ENCODE measurements at places on chromosomes 5 and 9. TPM values are rescaled to one million over a fixed set of nuclear protein-coding genes. Genes with fewer than 3 reads are reported as not detected.

The TMEM267 gene
- total RNA-seq: 24.6 TPM

GRCh38 chr5:42595597-42595996 lies 161.0 kb upstream of the CCDC152 start:
- peaks cover 36% of the 10 kb centered on the region for H3K4me1 ChIP-seq
- no peak for DNase-seq
- H3K27me3 ChIP-seq: no peaks in the 10 kb centered on the region
- H3K4me3 ChIP-seq: no peak overlapping the region
- no peak overlapping the region for H3K27ac ChIP-seq

The PDGFRB gene
- 47.3 TPM for total RNA-seq

GRCh38 chr9:134590240-134591081 lies 51.1 kb upstream of the COL5A1 start:
- no peak overlapping the region for H3K4me3 ChIP-seq
- peak; percentile 35 for DNase-seq
- no peaks in the 10 kb centered on the region for H3K27me3 ChIP-seq
- no peak overlapping the region for H3K27ac ChIP-seq
- H3K36me3 ChIP-seq: no peaks in the 10 kb centered on the region
- no peaks in the 10 kb centered on the region for H3K4me1 ChIP-seq

- no peaks in the 10 kb centered on the region for H3K36me3 ChIP-seq
- H3K4me1 ChIP-seq: peaks cover 7% of the 10 kb centered on the region
- H3K27me3 ChIP-seq: no peaks in the 10 kb centered on the region
- H3K27ac ChIP-seq: peak within 1 kb of the TSS; percentile 90
These were observed at the start of gene MPDZ for GRCh38 chr9:13279284-13280141. TSS of gene MPDZ (minus strand) at chr9:13279692. CDS start at chr9:13250315, 29,377 bp downstream.

GRCh38 chr9:27499451-27499850 lies 24.6 kb upstream of the IFNK start:
- no peak for DNase-seq
- H3K4me1 ChIP-seq: no peaks in the 10 kb centered on the region
- no peaks in the 10 kb centered on the region for H3K27me3 ChIP-seq
- no peak overlapping the region for H3K27ac ChIP-seq

- H3K36me3 ChIP-seq: no peaks in the 10 kb centered on the region
- H3K27me3 ChIP-seq: no peaks in the 10 kb centered on the region
- H3K27ac ChIP-seq: peak overlapping the region; percentile 9
- H3K4me3 ChIP-seq: no peak overlapping the region
These were observed 37.0 kb downstream of the MAMDC2 start for GRCh38 chr9:70080481-70081119.

GRCh38 chr9:129021091-129021490 lies 7.0 kb downstream of the SH3GLB2 start:
- H3K27ac ChIP-seq: no peak overlapping the region
- H3K4me3 ChIP-seq: no peak overlapping the region
- H3K36me3 ChIP-seq: no peaks in the 10 kb centered on the region

- H3K4me3 ChIP-seq: no peak overlapping the region
- no peaks in the 10 kb centered on the region for H3K4me1 ChIP-seq
- DNase-seq: peak; percentile 87
- H3K36me3 ChIP-seq: no peaks in the 10 kb centered on the region
- no peaks in the 10 kb centered on the region for H3K27me3 ChIP-seq
These were observed 89.9 kb upstream of the GNAQ start for GRCh38 chr9:78121488-78121887.

DNA sequence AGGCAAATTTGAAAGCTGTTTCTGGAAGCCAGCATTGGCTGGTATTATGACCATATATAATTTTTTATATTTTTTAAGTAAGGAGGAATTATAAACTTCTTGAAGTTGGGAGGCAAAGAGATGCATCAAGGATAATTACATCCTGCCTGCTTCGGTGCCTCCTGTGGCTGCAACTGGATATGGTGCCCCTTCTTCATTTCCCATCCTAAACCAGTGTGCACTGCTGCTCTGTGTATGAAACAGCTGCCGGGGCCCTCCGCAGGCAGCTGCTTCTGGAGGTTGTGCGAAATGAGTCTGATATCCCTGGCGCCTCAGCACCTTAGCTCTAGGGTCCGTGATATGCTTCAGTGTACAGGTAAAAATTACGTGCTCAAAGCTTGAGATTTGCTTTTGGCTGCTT lies 304.2 kb downstream of the ENC1 start:
- no peak overlapping the region for H3K27ac ChIP-seq
- H3K36me3 ChIP-seq: no peaks in the 10 kb centered on the region
- H3K27me3 ChIP-seq: no peaks in the 10 kb centered on the region
- H3K4me1 ChIP-seq: no peaks in the 10 kb centered on the region
- no peak for DNase-seq
- H3K4me3 ChIP-seq: no peak overlapping the region

- H3K4me1 ChIP-seq: no peaks in the 10 kb centered on the region
- H3K36me3 ChIP-seq: no peaks in the 10 kb centered on the region
- no peak for DNase-seq
These were observed 400.7 kb downstream of the PSAT1 start for GRCh38 chr9:78697618-78698017.

DNA sequence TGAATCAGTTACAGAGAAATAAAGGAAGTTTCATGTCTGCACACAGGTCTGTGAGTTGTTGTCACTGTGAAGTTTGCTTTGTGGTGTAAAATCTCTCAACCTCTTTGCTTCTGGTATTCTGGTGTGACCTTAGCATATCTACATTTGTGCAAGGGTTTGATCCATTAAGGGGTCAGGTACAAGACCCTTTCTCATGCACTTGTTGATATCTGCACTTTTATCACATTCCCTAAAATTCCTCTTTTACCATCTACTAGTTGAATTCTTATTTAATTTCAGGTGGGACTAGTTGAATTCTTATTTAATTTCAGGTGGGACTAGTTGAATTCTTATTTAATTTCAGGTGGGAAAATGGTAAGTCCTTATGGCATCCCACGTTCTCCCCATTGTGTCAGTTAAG lies 306.7 kb upstream of the ZNF608 start:
- no peak overlapping the region for H3K27ac ChIP-seq
- H3K4me3 ChIP-seq: no peak overlapping the region
- no peaks in the 10 kb centered on the region for H3K36me3 ChIP-seq
- no peak for DNase-seq
- no peaks in the 10 kb centered on the region for H3K4me1 ChIP-seq
- H3K27me3 ChIP-seq: no peaks in the 10 kb centered on the region

- no peak overlapping the region for H3K27ac ChIP-seq
- DNase-seq: no peak
- H3K27me3 ChIP-seq: no peaks in the 10 kb centered on the region
- no peak overlapping the region for H3K4me3 ChIP-seq
These were observed 85.7 kb upstream of the ARRDC3 start for GRCh38 chr5:91468651-91469422.

- no peak overlapping the region for H3K27ac ChIP-seq
- H3K36me3 ChIP-seq: peaks cover 7% of the 10 kb centered on the region
- peaks cover 8% of the 10 kb centered on the region for H3K4me1 ChIP-seq
- H3K27me3 ChIP-seq: no peaks in the 10 kb centered on the region
These were observed 43.3 kb upstream of the CTSL start for GRCh38 chr9:87682618-87683017.

DNA sequence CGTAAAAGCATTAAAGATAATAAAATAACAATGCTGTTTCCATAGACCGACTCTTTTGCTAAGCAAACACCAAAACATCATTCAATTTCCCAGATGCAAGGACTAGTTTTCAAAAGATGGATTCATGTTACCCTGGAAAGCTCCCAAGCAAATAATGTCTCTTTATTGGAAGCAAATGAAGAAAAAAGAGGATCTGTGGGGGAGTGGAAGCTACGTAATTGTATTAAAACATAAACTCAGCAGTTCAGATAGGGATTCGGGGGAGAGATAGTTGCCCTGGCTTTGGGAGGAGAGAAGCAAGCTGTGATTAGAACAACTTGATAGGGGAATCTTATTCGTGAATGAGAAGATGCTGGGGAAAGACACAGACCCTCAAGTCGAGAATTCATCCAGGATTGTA lies 491.0 kb upstream of the CLINT1 start:
- H3K27me3 ChIP-seq: no peaks in the 10 kb centered on the region
- no peaks in the 10 kb centered on the region for H3K36me3 ChIP-seq
- H3K4me1 ChIP-seq: no peaks in the 10 kb centered on the region
- no peak overlapping the region for H3K27ac ChIP-seq
- no peak overlapping the region for H3K4me3 ChIP-seq

The PCDHA9 gene
- total RNA-seq: 0.33 TPM

DNA sequence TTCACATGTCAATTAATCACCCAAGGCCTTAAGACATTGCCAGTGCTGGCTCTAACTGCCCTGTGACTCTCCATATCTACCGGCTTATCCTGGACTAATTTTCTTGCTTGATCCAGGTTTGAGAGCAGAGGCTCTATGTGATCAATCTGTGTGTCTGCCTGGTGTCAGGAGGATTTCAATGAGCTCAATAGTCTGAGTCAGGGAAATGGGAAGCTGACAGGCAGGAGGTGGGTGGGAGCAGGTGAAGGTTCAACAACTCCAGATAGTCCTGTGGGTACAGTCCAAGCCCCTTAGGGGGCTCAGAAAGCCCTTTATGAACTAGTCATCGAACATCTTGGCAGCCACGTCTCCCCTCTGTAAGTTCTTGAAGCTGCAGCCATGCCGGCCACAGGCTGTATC lies 72.2 kb downstream of the SHB start:
- peaks cover 20% of the 10 kb centered on the region for H3K4me1 ChIP-seq
- DNase-seq: no peak
- no peak overlapping the region for H3K4me3 ChIP-seq
- H3K27ac ChIP-seq: no peak overlapping the region
- no peaks in the 10 kb centered on the region for H3K27me3 ChIP-seq

DNA sequence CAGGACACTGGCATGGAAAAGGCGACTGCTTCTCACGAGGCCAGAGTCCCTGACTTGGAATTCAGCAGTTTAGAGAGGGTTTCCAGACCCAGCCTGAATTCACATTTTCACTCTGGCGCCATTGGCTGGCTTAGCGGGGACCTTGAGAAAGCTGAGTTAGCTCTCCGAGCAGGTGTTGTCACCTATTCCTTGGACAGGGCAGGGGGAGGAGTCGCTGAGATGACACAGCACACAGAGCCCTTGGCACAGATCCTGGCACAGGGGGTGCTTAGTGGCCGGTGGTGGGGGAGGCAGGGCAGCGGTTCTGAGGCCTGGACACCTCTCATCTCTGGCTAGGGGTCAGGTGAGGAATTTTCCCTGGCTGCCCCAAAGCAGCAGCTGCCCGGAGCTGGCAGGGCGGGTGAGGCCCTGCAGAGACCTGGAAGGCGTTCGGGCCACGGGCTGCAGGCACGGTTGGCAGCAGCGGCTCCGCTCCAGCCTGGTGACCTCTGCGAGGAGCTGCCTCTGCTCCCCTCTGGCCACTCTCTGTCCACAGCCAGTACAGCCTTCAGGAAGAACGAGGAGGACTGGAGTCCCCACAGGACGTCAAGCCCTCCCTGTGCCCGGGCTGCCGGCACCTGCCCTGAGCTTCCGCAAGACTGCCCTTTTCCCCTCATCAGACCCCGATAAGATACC lies 72.4 kb upstream of the RAPGEF1 start:
- H3K27me3 ChIP-seq: no peaks in the 10 kb centered on the region
- DNase-seq: no peak
- no peaks in the 10 kb centered on the region for H3K36me3 ChIP-seq
- H3K27ac ChIP-seq: no peak overlapping the region

- no peaks in the 10 kb centered on the region for H3K36me3 ChIP-seq
- H3K4me3 ChIP-seq: no peak overlapping the region
- no peak for DNase-seq
These were observed 259.6 kb upstream of the RPS23 start for GRCh38 chr5:82537687-82538306.

- H3K4me3 ChIP-seq: peak overlapping the region; percentile 64
- H3K27me3 ChIP-seq: no peaks in the 10 kb centered on the region
- H3K27ac ChIP-seq: peak overlapping the region; percentile 93
- H3K36me3 ChIP-seq: no peaks in the 10 kb centered on the region
These were observed 601 bp downstream of the ERGIC1 start for GRCh38 chr5:172834415-172835289.

The CCDC183 gene
- total RNA-seq: 4.2 TPM

DNA sequence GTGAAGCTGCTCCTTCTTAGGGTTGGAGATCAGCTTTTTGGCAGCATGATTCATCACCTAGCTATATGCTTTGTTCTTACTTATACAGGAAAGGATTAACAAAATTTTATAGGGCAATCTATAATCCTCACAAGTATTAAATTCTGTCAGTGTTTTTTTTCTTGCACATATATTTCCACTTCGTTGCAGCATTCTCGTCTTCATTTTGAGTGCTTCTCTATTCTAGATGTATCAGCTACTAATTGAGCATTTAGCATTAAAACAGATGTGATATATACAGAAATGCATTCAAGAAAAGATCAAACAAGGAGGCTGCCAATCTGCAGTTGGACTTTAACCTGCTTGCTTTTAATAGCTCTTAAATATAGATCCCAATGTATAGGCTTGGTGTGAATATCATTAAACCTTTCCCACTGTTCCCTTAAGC lies 3.6 kb upstream of the CTXN3 start:
- H3K27ac ChIP-seq: no peak overlapping the region
- no peak for DNase-seq
- no peaks in the 10 kb centered on the region for H3K4me1 ChIP-seq
- no peaks in the 10 kb centered on the region for H3K27me3 ChIP-seq
- H3K4me3 ChIP-seq: no peak overlapping the region
- H3K36me3 ChIP-seq: no peaks in the 10 kb centered on the region

DNA sequence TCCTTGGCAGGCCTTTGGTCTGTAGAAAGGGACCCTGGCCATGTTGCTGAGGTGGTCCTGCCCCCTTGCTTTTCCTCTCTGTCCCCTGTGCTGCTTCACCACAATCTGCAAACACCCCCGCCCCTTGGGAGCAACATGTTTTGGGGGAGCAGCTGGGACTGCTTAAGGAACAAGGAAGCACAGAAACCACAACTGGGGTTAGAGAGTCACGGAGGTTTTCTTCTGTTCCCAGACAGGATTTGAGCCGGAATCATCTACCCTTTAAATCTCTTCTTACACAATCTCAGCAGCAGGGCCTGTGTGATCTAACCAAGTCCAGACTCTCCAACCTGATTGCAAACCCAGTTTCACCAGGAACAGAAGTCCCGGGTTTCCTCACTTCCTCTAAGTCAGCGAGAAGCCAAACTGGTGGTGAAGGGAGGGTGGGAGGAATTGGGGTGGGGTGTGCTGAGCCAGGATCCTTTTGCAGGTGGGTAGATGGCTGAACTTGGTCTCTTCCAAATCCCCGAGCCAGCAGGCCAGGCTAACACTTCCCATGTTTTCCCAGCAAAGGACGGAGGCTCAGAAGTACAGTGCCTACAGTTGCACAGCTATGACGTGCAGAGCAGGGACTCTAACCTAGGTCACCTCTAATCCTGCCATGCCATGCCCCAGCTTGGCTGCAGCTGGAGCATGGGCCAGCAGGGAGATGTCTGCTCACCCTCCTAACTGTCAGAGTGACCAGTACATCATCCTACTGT lies 25.0 kb downstream of the SH3PXD2B start:
- H3K36me3 ChIP-seq: no peaks in the 10 kb centered on the region
- H3K4me1 ChIP-seq: peaks cover 10% of the 10 kb centered on the region
- H3K27ac ChIP-seq: peak overlapping the region; percentile 59
- no peak overlapping the region for H3K4me3 ChIP-seq
- no peaks in the 10 kb centered on the region for H3K27me3 ChIP-seq
- DNase-seq: no peak
